ENCODE measurements at places on chromosomes 7 and 10. TPM values are rescaled to one million over a fixed set of nuclear protein-coding genes. Genes with fewer than 3 reads are reported as not detected.

Gene MPP7
- 4.4 TPM for total RNA-seq

DNA sequence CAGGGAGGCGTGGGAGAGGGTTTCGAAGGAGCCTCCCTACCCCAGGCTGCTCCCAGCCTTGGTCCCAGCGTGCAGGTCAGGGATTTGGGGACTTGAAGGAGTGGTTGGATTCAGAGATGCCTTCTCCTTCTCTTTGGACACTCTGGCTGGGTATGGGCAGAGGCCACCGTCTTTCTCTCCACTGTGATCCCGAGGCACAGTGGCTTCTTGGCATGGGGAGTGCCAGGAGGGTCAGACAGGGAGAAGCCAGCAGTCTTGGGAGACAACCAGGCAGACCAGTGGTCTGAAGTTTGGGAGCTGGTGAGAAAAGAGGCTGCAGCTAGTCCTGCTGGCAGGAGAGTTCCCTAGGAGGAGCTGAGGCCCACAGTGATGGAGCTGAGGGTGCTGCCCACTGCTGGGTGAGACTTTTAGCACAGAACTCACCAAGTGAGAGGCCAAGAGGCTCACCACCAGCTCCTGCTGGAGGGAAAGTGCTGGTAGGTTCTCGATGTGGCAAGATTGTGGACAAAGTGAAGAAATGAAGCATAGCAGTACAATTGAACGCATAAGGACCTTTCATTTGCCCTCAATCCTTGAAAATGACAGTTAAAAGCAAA, 35.2 kb upstream of the WDFY4 start:
- no peak for DNase-seq

DNA sequence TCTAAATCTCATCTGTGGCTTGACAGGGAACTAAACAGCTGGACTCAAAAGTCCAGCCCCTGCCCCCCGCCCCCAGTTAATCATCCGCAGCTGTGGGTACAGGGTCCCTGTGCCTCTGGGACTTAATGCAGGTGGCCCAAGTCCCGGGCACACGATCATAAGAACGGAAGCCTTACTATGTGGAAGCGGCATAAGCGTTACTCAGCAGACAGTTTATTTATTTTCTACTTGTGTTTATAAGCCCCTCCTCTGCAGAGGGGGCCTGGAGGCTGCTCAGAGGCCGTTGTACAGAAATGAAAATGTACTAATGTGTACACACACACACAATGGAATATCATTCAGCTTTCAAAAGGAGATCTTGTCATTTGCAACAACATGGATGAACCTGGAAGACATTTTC, 158.0 kb upstream of the TNS3 start:
- DNase-seq: no peak

DNA sequence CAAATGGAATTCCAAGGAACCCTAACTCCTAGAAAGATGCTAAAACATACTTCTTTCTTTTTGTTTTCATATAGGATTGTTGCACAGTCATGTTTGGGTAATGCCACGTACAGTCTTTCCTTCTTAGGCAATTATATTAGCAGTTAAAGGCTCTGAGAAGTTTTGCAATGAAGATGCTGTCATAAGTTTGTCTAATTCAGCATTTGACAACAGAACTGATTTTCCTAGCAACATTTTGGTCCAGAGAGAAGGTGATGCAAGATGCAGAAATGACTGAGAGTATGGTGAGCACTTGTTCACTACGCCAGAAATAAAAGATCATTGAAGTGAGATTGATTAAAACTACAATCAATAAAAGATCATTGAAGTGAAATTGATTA, 184.0 kb upstream of the PLXNA4 start:
- no peak for DNase-seq

DNA sequence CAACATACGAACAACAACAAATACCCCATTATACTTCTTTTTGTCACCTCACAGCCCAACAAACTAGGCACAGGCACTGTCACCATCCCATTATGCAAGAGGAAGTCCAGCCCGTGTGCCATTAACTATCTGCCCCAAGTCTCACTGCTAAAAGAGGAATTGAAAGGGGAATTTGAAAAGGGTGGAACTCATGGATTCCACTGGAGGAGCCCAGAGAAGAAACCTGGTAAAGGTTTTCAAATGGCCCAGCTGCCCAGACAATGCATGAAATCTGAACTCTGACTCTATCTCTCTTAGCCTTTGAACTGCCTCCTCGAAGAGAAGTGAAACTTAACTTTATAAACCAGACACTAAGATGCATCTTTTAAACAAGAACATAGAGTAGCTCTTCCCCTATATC, 130.0 kb downstream of the PLXNA4 start:
- DNase-seq: no peak

- DNase-seq: no peak
These were observed 39.1 kb downstream of the LHPP start for GRCh38 chr10:124500757-124501156.

Gene ELN
- 63.3 TPM for total RNA-seq

- no peak for DNase-seq
These were observed 327.4 kb downstream of the RPS24 start for GRCh38 chr10:78361031-78361430.

GRCh38 chr7:676246-676971, 50.1 kb upstream of the DNAAF5 start:
- DNase-seq: no peak

DNA sequence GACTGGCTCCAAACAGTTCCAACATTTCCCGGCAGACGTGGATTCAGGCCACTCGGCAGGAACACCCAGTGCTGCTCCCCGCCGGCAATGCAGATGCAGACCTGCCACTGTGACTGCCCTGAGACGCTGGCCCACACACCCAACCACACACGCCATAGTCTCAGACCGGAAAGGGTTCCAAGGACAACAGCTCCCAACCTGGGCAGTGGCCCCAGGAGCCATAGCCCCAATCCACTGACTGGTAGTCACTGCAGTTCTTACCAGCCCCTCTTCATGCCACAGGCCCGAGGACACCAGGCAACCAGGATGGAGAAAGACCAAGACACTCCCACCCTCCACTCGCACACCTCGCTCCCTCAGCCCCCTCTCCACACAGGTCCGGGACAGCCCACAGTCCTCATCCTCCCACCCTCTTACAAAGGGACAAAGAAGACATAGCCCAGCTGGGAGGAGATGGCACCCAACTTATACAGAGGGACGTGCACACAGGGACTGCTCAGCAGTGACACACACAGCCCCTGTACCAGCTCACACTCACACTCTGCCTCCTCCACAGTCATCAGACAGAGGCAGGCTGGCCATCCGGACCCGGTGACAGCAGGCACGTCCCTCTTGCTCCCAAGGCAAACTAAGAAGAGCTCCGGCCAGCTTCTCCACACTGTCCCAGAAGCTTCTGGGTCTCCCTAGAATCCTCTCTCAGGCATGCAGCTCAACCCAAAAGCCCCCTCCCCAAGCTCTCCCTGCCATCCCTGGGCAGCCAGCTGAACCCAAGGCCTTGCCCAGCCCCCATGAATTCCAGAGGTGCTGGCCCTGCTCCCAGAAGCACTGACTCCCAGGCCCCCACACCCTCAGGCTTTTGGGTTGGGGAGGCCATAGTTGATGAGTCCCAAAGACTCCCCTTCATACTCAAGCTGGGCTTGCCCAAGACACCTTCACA, 24.8 kb downstream of the KCNH2 start:
- no peak for DNase-seq

GRCh38 chr7:122136639-122137245, 7.3 kb downstream of the AASS start:
- DNase-seq: no peak

Gene COL13A1
- not detected for total RNA-seq

- DNase-seq: no peak
These were observed 171.2 kb downstream of the ARHGAP12 start for GRCh38 chr10:31757386-31757791.

Gene MUC3A
- total RNA-seq: 0.36 TPM

GRCh38 chr7:2273866-2274265, 31.8 kb downstream of the NUDT1 start:
- DNase-seq: no peak

- DNase-seq: no peak
These were observed 72.9 kb upstream of the TMEM248 start for GRCh38 chr7:66847879-66848790.

DNA sequence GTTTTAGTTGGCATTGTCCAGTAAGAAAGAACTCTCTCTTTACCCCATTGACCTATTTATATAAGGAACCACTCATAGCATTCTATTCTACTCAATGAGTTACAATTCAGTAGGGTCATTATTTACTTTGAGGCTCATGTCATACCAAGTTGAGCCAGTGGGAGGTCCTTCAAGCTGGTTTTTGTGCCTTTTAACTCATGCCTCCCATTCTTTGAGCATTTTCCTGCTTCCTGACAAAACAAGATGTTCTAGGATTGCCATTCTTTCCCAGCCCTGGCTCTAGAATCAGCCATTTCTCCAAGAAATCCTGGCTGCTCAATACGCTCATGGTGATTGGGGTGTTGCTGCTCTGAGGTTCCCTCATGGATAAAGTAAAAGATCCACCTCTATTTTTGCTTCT, 250.1 kb downstream of the ABCA13 start:
- no peak for DNase-seq

Gene AGR2
- not detected for total RNA-seq

All from omental fat pad (tissue), 4 donors.